ENCODE measurements at places on chromosomes 13 and 19. TPM values are rescaled to one million over a fixed set of nuclear protein-coding genes. Genes with fewer than 3 reads are reported as not detected.

Gene ATXN8OS
- not detected for total RNA-seq

Gene GIPR
- 2.3 TPM for total RNA-seq

Gene ERICH4
- not detected for total RNA-seq

Gene ZNF846
- 18.2 TPM for total RNA-seq

GRCh38 chr13:110116072-110116487 lies 190.9 kb downstream of the COL4A1 start:
- DNase-seq: peak; percentile 38
- no peaks in the 10 kb centered on the region for H3K4me1 ChIP-seq
- H3K36me3 ChIP-seq: no peaks in the 10 kb centered on the region
- H3K4me3 ChIP-seq: no peak overlapping the region
- H3K27ac ChIP-seq: no peak overlapping the region

DNA sequence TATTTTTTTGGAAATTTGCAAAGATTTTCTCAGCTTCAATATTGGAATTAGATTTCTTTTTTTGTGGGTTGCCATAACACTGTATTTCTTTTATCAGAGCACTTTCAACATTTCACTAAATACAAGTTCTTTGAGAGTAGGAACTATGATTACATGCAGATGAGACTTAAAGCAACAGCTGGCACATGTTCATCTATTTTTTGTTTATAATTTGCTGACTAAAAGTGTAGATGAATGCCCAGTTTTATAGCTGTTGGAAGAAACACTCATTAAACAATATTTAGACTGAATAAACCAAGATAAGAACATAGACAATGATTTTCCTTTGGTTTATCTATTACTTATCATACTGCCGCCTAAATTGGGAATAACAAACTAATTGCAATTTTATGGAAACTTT lies 803.0 kb upstream of the KLHL1 start:
- no peak overlapping the region for H3K4me3 ChIP-seq
- no peaks in the 10 kb centered on the region for H3K27me3 ChIP-seq
- H3K27ac ChIP-seq: no peak overlapping the region

GRCh38 chr13:42272804-42273175 lies 838 bp downstream of the AKAP11 start:
- no peak for DNase-seq
- peak overlapping the region; percentile 88 for H3K27ac ChIP-seq
- no peaks in the 10 kb centered on the region for H3K27me3 ChIP-seq
- peak overlapping the region; percentile 59 for H3K4me3 ChIP-seq

- H3K36me3 ChIP-seq: peaks cover 90% of the 10 kb centered on the region
- no peaks in the 10 kb centered on the region for H3K4me1 ChIP-seq
- no peak for DNase-seq
- no peak overlapping the region for H3K27ac ChIP-seq
- no peak overlapping the region for H3K4me3 ChIP-seq
Measured at GRCh38 chr19:7986321-7987113, 18.9 kb downstream of the ELAVL1 start.

GRCh38 chr19:12603714-12604113 lies 6.9 kb downstream of the ZNF490 start:
- DNase-seq: peak; percentile 48
- H3K27me3 ChIP-seq: no peaks in the 10 kb centered on the region
- no peak overlapping the region for H3K4me3 ChIP-seq
- peaks cover 25% of the 10 kb centered on the region for H3K4me1 ChIP-seq

DNA sequence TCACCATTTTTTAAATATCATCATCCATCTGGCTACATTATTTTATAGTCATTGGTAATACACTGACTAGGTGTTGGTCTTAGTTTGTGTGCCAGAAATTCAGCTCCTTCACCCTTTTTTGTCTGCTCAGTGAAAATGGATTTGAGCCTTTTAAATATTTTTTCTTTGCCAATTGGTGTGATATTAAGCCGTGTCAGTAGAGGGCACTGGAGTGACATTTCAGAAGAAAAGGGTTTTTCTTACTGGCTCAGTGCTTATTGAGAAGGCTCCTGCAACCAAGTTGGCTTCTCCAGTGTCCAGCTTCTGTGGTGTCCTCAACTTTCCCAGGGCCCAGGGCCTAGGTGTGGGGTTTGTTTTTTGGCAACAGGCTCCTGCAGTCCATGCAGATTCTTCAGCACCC lies 546.6 kb downstream of the DACH1 start:
- H3K4me3 ChIP-seq: no peak overlapping the region
- H3K36me3 ChIP-seq: no peaks in the 10 kb centered on the region
- H3K4me1 ChIP-seq: no peaks in the 10 kb centered on the region
- no peak overlapping the region for H3K27ac ChIP-seq
- DNase-seq: no peak

DNA sequence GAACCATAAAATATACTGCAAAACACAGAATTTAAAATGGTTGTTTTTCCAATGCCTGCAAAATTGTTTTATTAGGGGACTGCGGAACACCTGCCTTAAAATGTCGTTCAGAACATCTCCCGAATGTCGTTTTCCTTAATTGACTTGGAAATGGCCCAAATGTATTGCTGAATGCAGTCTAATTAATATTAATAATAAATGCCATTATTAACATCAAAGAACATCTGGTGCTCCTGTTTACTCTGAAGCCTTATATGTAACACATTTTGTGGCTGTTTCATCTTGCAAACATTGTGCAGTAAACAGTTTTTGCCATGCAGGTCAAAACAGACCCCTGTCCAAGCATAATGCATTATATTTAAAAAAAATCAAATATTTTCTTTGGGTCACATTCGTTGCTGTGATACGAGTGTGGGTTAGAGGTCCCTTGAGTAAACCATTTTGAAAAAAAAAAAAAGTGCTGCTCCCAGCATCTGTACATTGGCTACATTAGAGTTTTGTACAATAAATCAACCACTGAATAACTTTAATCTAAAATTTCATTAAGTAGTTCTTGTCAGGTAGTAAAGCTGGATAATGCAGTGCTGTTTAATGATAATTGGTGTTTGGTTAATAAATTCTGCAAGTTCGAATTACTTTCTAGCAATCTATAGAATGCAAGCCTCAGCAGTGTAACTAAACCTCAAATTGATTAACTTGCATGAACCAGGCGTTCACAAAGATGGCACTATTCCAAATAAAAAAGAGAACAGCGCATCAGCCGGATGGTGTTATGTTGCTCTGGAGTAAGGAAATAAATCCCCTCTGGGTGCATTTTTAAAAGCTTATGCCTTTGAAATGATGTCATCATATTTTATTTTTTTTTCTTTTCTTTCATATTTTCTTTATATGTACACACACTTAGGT lies 140.2 kb downstream of the ZNF536 start:
- H3K27me3 ChIP-seq: no peaks in the 10 kb centered on the region
- H3K4me3 ChIP-seq: no peak overlapping the region
- H3K4me1 ChIP-seq: no peaks in the 10 kb centered on the region
- H3K27ac ChIP-seq: no peak overlapping the region
- H3K36me3 ChIP-seq: no peaks in the 10 kb centered on the region
- no peak for DNase-seq

DNA sequence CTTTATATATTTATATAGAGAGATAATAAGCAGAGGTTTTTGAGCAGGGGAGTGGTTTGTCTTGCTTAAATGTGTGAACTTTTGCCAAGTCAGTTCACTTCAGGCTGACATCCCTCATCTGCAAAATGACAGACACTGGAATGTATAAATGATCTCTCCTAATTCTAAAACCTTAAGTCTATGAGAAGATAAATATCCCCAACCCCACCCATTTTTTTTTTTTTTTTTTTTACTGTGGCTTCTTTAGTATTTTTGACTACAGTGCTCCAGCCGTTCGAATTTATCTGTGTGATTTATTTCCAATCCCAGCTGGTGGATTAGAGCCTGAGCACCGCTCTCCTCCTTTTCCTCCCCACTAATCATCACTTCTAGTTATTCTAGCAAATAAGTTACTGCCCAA lies 234.8 kb downstream of the DACH1 start:
- no peaks in the 10 kb centered on the region for H3K36me3 ChIP-seq
- H3K27ac ChIP-seq: no peak overlapping the region
- H3K27me3 ChIP-seq: no peaks in the 10 kb centered on the region
- H3K4me1 ChIP-seq: no peaks in the 10 kb centered on the region
- DNase-seq: no peak
- no peak overlapping the region for H3K4me3 ChIP-seq

DNA sequence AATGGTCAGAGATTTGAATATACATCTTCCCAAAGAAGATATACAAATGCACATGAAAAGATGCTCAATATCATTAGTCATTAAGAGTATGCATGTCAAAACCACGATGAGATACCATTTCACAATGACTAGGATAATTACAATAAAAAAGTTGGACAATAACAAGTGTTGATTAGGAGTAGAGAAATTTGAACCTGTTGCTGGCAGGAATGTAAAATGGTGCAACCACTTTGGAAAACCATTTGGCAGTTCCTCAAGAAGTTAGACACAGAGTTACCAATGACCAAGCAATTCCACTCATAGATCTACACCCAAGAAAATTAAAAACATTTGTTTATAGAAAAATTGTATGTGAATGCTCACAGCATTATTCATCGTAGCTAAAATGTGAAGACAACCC lies 33.2 kb upstream of the STARD13 start:
- no peaks in the 10 kb centered on the region for H3K4me1 ChIP-seq
- no peak overlapping the region for H3K4me3 ChIP-seq
- H3K27me3 ChIP-seq: no peaks in the 10 kb centered on the region

- H3K27ac ChIP-seq: no peak overlapping the region
- H3K27me3 ChIP-seq: no peaks in the 10 kb centered on the region
- DNase-seq: no peak
- no peak overlapping the region for H3K4me3 ChIP-seq
Measured at GRCh38 chr13:96417939-96418685, 328.2 kb downstream of the HS6ST3 start.

GRCh38 chr19:33303791-33304345 lies 1.5 kb upstream of the CEBPA start:
- peak; percentile 39 for DNase-seq
- H3K27me3 ChIP-seq: peaks cover 47% of the 10 kb centered on the region
- H3K4me3 ChIP-seq: no peak overlapping the region
- H3K36me3 ChIP-seq: no peaks in the 10 kb centered on the region
- H3K4me1 ChIP-seq: peaks cover 21% of the 10 kb centered on the region

DNA sequence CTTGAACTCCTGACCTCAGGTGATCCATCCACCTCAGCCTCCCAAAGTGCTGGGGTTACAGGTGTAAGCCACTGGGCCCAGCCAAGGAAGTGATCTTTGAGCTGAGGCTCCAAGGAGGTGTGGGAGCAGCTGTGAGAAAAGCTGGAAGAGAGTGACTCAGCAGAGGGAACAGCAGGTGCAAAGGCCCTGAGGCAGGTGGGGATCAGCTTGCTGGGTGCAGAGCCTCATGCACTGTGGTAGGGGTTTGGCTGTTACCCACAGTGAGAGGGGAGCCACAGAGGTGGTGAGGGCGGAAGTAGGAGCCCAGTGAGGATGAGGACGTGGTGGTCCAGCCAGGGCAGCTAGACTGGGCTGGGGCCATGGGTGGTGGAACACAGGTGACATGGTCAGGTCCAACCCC lies 6.5 kb downstream of the NPAS1 start:
- H3K4me1 ChIP-seq: peaks cover 11% of the 10 kb centered on the region
- DNase-seq: no peak
- no peak overlapping the region for H3K4me3 ChIP-seq
- H3K27ac ChIP-seq: no peak overlapping the region

All from B cell (primary cell).